Right lung (tissue), 10 donors: ENCODE measurements at places on chromosomes 7 and 10. TPM values are rescaled to one million over a fixed set of nuclear protein-coding genes. Genes with fewer than 3 reads are reported as not detected.

DNA sequence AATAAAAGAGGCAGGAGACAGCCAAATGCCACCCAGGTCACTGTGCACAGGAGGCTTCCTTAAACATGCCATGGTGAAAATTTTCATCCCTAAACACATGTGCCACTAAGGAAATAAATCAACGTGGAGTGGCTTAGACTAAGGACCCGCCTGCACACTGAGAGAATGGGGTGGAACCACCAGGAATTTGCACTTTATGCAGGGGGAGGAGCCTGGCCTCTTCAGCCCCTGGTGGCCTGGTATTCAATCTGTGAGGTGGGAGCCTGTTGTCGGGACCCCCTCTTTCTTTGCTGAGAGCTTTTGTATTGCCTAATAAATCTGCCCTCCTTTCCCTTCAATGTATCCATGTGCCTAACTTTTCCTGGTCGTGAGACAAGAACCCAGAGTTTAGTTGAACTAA is 204.6 kb upstream of the NRP1 start:
- DNase-seq = no peak

- DNase-seq = no peak
Measured at GRCh38 chr7:21256310-21256877, 171.5 kb upstream of the SP4 start.

- no peak for DNase-seq
Measured at GRCh38 chr10:27529010-27529783, 25.1 kb downstream of the RAB18 start.

GRCh38 chr7:23443974-23444373 is 26.3 kb downstream of the IGF2BP3 start:
- DNase-seq = no peak

DNA sequence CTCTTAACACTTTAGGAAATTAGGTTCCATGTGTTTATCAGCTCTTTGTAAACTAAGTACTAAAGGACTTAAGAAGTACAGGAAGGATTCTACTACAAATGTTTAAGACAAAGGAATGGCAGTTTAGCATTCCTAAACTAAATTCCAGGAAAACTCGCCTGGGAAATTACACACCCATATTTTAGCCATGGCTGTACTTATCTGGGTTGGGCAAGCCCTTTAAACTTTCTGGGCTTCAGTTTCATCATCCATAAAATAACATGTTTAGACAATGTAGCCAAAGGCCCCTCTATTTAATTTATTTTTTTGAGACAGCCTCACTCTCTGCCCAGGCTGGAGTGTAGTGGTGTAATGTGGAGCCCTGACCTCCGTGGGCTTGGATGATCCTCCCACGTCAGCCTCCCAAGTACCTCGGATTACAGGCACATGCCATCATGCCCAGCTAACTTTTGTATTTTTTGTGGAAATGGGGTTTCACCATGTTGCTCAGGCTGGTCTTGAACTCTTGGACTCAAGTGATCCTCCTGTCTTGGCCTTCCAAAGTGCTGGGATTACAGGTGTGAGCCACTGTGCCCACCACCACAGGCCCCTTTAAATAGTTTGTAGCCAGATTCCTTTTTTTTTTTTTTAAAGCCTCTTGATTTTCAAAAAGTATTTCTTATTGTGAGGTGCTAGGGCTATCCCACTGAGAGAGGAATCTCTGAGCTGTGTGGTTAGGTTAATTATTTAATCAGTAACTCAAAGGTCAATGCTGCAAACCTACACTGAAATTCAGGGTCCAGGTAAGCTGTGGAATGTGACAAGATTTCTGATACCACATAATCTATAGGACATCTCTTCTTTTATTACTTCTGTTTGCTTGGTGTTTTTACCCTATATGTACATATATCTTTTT is 32.1 kb downstream of the TMEM60 start:
- DNase-seq = no peak

- no peak for DNase-seq
Measured at GRCh38 chr7:41568135-41568534, 134.8 kb downstream of the INHBA start.

DNA sequence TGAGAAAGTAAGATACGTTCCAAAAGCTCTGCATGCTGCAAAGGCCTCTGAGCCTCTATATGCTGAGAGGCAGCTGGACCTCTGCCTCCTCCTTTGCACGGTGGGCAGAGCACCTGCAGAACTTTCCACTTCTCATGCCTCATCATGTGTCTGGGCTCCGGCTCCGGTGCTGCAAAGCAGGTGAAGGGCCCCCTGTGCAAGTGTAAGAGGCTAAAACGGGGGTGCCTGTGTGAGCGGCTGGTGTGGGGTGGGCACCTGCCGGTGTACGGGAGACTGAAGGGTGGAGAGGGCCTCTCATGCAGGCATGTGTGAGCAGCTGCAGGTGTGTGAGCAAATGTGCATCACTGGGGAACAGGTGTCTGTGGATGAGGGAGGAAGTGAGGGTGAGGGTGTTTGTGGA is 121.0 kb downstream of the KCNMA1 start:
- DNase-seq = no peak

DNA sequence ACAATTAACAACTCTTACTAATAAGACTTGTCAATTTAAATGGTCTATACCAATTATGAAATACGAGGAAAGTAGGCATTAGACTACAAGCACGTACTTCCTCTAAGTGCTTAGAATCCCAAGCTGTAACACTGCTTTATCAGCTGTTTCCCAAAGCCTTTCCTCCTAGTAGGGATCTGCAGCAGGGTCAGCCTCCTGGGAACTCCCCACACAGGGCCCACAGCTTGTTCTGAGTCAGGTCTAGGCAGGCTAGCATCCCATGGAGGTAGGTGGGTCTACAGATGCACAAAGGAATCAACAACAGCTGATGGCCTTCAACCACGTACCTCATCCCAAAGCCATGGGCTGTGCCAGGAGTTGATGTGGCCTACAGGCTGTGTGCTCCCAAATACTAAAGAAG is 14.7 kb downstream of the MMS19 start:
- DNase-seq = no peak

GRCh38 chr10:10598297-10598696 is 419.4 kb upstream of the CELF2 start:
- DNase-seq = no peak

DNA sequence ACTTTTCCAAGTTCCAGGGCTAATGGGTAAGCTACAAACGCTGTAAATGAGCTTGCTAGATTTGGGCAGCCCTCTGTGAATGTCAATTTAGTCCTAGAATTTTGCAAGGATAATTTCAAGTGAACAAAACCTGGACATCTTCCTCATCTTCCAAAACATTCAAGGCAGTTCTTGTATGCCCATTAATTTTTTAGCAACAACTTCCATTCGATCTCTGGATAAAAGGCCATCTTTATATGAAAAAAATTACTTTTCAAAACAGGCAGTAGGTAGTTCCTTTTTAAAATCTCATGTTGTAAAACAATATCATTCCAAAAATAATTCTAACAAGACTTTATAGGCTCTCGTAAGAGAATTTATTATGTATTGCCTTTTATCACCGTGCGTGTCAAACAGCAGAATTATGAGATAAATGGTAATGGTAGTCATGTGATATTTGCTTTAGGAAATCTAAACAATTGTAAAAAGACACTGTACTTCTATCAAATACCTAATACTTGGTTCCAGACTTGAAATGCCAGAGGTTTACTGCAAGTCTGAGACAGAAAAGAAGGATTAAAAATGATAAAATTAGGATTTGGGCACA is 143.7 kb upstream of the NRP1 start:
- no peak for DNase-seq

DNA sequence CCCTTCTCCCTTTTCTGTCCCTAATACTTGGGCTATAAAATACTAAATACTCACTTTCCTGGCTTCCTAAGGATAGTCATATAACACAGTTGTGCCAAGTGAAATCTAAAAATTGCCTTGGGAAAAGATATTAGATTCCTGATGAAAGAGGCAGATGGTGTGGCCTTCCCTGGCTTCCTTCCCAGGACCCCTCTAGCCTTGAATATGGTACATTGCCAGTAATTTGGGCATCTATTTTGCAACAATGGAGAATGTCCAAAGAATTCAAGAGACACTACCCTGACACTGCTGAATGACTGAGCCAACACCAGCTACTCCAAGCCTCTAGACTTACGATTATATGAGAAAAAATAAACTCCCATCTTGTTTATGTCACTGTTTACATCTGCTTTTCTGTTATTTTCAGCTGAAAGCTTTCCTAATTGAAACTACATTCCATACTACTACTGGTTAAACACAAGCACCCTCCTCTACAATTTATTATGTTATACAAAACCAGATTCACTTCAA is 17.9 kb downstream of the COPG2 start:
- DNase-seq = peak; percentile 71

The ABCA13 gene
- 1.1 TPM for polyA plus RNA-seq

The FOXP2 gene
- 82.1 TPM for polyA plus RNA-seq

The GPR158 gene
- 0.99 TPM for polyA plus RNA-seq

The TMEM213 gene
- 0.51 TPM for polyA plus RNA-seq

The PTEN gene
- 84.7 TPM for polyA plus RNA-seq

The CRCP gene
- polyA plus RNA-seq = 30.2 TPM

The VAX1 gene
- polyA plus RNA-seq = not detected

The CC2D2B gene
- polyA plus RNA-seq = 2.2 TPM
